ENCODE measurements at places on chromosomes 3 and 15.

GRCh38 chr3:27680517-27681246, 41.4 kb downstream of the EOMES start:
- DNase-seq = no peak

DNA sequence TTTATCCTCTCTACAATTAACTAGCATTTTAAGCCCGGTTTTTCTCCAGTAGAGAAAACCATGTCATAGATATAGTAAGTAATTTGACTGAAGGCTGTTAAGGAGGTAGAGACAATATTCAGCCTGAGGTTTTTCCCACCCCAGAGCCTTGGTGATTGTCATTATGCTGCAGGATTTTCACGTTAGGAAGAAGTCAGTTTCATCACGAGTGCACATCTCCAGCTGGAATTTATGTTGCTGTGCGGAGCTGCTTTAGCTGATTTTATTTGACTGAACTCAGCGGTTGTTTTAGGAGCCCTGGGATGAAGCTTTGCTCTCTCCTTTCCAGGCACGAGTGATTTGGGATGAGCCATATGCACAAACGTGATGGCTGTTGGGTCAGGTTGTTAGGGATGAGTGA, 271.3 kb upstream of the RGMA start:
- no peak for DNase-seq

- DNase-seq = no peak
These were observed 28.5 kb downstream of the SLC6A6 start for GRCh38 chr3:14430706-14431451.

GRCh38 chr3:183954875-183955274, 62.8 kb downstream of the ABCC5 start:
- no peak for DNase-seq

DNA sequence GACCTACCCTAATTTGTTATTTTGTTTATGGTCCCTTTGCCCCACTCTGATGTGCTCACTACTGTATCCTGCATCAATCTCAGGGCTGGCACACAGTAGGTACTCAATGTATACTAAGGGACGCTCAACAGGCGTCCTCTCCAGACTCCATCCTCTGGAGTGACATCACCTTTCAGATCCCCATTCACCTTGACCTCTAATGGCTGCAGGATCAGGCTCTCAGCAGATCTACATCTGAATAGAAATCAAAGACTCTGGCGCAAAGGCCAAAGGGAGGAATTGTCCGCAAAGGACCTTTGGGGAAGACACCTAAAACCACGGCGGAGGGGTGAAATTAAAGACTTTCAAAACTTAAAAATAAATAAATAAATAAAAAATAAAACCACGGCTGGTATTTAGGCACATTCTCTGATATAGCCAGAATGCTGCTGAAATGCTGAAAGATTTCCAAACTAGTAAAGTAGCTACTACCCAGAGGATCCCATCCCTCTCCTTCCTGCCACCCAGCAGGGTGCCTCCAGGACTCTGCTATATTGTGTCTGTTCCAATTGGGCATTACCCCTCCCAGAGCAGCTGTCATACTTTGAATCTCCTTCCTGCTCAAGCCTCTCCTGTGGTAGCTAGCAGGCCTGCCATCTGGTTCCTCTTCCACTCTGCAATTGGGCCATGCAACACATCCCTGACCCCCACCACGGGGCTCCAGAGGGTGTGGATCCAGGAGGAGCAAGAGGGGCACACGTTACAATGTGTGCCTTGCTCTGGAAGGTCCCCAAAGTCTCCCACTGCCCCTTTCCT, 6.1 kb downstream of the SHF start:
- no peak for DNase-seq

DNA sequence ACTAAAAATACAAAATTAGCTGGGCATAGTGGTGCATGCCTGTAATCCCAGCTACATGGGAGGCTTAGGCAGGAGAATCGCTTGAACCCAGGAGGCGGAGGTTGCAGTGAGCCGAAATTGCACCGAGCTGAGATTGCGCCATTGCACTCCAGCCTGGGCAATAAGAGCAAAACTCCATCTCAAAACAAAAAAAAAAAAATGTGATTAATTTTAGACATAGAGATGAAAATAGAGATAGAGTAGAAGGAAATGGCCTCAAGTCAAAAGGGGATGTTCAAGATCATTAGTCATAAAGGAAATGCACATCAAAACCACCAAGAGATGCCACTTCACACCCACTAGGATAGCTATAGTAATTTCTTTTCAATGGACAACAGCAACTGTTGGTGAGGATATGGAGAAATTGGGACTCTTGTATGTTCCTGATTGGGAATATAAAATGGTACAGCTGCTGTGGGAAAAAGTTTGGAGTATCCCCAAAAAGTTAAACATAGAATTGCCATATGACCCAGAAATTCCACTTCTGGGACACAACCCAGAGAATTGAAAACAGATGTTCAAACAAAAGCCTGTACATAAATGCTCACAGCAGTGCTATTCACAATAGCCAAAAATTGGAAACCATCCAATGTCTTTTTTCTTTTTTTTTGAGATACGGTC, 55.4 kb downstream of the ABHD2 start:
- no peak for DNase-seq

DNA sequence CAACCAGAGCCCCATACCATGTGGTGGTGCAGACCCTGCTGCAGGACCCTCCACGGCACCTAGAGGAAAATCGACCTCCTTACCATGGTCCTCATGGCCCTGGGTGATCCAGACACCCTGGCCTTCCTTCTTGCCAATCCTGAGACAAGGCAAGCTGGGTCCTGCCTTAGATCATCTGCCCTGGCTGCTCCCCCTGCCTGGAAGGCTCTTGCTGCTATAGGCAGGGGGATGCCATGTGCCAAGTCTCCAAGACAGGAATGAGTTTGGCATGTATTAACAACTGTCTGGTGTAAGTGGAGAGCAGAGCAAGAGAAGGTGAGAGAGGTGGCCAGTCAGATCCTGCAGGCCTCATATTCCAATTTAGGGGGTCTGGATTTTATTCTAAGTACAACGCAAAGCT, 7.5 kb downstream of the HEG1 start:
- DNase-seq = no peak

DNA sequence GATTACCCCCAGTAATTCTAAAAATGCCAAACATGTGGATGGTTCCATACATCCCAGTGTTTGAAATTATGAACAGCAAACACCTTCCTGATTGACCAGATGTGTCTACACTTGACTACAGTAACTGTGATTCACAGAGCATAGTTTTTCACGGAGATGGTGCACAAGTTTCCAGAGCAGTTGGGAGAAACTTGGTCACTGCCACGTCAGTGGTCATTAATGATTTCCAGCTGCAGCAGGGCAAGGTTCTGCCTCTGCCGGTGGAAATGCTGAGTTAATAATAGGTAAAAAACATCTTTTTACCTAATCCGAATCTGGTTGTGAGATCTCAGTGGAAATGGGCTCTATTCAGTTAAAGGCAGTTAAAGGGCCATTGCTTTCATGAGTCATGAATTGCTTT, 154.1 kb upstream of the FEZF2 start:
- no peak for DNase-seq

DNA sequence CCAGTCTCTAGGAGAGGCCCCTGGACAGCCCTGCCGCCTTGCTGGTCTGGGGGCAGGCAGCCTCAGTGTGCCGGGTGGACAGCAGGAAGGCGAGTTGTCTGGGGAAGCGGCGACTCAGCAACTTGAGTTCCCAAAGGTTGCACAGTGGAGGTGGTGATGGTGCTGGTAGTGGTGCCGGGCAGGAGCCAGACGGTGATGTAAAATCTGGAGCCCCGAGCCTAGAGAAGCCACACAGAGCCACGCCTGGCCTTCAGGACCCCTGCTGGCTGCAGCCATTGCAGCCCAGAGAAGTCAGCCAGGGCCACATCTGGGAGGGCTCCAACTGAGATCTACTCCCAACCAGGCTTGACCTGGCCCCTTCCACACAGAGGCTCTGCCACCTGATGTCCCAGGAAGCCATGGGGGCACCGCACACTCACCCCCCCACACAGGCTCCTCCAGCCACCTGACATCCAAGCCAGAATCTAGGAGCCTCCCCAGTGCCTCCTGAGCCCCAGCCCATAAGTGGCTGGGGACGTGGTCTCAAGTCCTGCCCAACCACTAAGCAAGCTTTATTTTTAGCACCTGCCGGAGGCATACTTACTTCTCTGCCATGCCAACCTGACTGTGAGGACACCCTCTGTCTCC, 8.8 kb downstream of the C3orf22 start:
- no peak for DNase-seq

DNA sequence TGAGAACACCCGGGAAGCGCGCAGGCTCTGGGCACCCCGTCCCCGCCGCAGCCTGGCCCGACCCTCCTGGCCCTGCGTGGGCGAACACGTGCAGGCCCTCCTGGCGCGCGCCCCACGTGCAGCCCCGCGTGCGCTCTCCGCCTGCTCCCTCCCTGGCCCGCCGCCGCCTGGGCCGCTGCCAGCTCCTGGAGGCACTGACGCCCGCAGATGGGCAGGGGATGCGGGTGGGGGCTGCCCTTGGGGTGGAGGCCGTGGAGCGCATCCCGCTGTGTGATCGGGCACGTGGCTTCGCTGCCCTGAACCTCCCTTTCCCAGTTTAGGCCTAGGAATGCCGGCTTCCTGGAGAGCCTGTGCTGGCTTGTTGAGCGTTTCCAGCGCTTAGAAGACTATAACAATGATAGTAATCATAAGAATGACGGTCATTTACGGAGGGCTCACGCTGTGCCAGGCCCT, 104.6 kb upstream of the SLC6A6 start:
- DNase-seq = no peak

- no peak for DNase-seq
These were observed 248.9 kb upstream of the WNT5A start for GRCh38 chr3:55735976-55736375.

DNA sequence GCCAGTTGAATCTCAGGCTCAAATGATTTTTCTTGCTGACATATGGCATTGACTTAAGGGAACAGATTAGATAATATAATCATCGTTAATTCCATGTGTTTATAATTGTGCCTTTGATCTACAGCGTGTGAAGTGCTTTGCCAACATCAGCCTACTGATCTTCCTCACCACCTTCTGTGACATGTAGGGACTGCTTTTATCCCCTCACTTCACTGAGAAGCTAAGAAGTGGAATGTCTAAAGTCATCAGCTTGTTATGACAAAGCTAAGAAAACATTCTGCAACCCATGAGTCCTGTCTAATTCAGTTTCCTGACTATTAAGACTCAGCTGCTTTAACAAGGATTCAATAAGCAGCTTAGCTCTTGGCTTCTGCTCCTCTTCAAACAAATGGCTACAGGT, 106.0 kb downstream of the MYH15 start:
- DNase-seq = no peak

DNA sequence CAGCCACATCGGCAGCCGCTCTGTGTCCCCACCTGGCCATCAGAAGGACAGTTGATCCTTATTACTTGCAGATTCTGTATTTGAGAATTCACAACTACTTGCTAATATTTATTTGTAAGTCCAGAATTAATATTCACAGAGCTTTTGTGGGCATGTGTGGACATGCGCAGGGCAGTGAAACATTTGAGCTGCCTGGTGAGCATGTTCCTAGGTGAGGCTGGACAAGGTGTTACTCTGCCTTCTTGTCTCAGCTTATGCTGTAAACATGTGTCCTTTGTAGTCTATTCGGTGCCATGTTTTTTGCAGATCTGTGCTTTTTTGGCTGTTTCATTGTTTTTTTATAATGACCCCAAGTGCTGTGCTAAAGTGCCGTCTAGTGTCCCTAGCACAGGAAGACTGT, 15.6 kb downstream of the FAH start:
- DNase-seq = no peak
